Stimulated activated CD8-positive, alpha-beta memory T cell treated with anti-CD3 and anti-CD28 coated beads, Interleukin-7, amount 100 ng/mL, for 24 hours (primary cell): ENCODE measurements at places on chromosomes 7 and 10.

DNA sequence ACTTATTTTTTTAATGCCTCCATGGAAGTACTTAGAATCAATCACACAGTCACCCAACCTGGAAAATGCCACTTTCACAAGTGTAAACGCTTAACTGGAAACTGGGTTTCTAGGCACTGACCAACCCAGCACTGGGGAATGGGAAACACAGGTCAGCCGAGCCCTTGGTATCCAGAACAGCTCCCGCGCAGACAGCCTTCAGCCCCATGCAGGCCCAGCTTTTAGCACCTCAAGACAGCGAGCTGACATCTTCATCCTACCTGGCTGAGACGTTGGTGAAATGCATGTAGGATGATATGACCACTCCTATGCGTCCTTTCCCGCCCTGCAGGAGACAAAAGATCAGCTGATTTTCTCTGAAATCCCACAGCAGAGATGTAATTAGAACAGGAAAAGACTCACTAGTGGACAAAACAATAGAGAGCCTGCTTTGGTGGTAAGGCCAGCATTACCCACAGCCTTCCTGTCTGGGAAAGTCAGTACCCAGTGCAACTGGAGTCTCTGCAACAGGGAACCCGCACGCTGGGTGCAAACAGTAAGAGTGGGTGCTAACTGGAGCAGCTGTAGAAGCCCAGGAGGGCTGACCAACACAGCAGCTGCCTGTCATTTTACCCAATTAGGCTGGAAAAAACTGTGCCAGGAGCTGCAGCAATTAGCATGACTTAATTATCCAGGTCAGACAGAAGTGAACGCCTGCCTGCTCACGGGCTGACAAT, 153.7 kb downstream of the TNS3 start:
- DNase-seq = no peak

DNA sequence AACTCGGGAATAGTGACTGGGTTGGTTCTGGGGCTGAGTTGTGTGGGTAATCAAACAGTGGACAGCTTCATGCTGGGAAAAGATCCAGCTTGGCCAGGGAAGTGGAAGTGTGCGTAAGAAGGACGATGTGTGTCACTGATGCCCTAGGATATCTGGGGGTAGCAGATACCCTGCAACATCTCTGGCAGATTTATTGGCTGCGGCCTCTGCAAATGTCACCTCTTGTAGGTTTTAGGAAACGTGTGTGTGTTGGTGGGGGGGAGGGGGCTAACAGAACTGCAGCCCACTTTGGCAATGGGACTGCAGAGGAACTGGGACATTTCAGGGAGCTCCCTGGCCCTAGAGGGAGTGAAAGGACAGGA, 965 bp upstream of the AGAP3 start:
- no peak for DNase-seq

GRCh38 chr10:124482236-124482800, 20.7 kb downstream of the LHPP start:
- DNase-seq = no peak

DNA sequence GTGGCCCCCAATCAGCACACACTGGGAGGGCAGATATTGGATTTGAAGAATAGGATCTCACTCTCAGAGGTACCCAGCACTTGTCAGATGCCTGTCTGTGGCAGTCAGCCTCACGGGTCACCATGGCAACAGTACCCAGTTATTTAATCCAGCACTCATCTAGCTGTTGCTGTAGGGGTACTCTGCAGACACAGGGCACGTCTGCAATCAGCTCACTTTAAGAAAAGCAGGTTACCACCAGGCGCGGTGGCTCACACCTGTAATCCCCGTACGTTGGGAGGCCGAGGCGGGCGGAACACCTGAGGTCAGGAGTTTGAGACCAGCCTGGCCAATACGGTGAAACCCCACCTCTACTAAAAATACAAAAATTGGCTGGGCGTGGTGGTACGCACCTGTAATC, 11.9 kb downstream of the SFXN4 start:
- no peak for DNase-seq

DNA sequence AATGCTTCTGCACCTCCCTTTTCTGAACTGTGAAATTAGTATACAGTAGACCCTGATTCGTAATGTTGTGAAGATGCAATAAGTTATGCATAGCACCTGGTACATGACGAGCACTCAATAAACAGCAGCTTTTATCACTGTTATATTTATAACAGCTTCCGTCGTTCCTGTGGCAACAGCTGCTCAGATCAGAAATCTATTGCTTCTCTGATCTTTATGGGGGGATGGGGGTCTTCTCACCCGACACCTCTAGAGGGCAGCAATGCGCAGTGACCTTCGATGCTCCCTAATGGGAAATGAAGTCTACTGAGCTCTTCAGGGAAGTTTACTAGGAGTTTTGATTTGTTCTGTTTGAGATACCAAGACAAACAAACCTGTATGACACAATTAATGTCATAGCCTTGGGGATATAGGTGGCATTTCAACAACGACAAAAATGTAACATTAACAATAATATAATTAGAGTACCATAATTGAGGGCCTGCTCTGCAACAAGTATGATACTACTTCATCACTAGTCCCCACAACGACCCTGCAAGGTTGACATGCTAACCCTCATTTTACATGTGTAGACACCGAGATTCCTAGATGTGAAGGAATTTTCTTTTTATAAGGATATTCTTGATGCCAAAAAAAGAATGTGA, 289.6 kb downstream of the SFMBT2 start:
- peak; percentile 53 for DNase-seq

DNA sequence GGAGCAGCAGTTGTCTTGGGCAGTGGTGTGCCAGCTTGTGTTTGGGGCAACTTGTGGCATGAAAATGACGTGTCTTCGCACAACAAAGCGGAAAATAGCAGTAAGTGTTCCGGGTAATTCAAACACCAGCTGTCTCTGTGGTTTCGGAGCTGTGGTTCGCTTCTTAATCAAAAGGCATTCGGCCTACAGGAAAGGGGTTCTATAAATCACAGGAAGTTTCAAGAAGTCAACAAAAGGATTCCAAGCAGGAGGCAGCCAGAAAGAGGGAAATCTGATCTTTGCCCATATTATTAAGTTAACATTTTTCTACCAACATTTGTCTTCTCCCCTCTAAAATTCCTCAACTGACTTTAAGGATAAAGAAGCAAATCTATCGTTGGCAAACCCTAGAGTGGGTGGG, 353.4 kb downstream of the FGFR2 start:
- no peak for DNase-seq

GRCh38 chr10:52786098-52786497, 13.5 kb upstream of the MBL2 start:
- DNase-seq = no peak

GRCh38 chr7:125847692-125848091, 918.1 kb upstream of the POT1 start:
- DNase-seq = no peak

GRCh38 chr10:93383562-93383981, 98.6 kb downstream of the MYOF start:
- no peak for DNase-seq

GRCh38 chr10:22849077-22849805, 78.6 kb upstream of the ARMC3 start:
- no peak for DNase-seq

GRCh38 chr10:75070476-75070875, 41.0 kb upstream of the SAMD8 start:
- DNase-seq = no peak

DNA sequence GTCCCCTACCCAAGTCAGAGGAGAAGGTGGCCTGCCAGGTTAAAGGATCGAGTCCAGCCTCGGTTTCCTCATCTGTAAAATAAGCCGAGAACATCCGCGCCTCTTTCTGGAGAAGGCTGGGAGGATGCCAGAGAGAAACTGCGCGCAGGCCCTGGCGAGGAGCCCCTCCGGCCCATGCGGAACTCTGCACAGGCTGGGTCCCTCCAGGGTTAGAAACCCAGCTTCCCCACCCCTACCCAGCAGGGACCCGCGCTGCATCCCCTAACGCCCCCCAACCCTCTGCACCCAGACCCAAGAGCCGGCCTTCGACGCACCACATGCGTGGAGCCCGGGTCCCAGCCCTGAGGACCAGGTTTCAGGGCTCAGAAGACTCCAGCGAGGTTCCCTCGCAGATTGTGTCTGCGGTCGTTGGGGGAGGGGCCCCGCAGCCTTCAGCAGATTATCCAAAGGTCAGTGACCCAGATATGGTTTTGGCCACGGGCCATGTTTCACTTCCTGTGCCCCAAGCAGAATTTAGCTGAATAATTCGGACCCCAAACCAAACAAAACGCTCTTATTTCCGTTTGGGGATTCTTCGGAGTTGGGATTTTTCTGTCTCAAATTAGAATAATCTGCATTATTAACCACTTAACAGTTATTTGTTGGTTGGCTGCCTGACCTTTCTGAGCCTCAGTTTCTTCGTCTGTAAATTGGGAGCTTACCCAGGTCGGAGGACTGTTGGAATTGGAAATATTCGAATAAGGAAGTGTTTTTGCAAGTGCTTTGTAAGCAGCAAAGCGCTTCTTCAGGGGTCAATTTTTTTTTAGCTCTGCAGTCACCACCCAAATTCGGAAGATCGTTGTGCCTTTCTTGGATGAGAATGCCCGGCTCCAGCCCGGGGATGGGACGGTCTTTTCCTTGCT, 167.7 kb downstream of the UBE2H start:
- DNase-seq = no peak

DNA sequence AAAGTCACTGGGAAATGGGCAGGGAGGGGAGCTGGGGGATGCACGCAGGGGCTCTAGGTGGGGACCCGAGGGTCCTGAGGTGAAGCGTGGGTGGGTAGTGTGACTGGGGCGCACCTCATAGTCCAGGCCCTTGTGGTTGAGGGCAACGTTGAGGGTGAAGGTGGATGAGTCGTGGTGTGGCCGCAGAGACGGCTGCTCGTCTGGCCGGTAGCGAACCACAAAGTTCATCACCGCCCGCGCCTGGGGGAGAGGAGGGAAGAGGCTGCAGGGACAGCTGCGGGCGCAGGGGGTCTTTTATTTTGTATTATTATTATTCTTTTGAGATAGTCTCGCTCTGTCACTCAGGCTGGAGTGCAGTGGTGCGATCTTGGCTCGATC, 5.8 kb upstream of the MOGAT3 start:
- DNase-seq = no peak

- no peak for DNase-seq
Observed at GRCh38 chr7:149369497-149369896, 91.4 kb downstream of the ZNF777 start.

DNA sequence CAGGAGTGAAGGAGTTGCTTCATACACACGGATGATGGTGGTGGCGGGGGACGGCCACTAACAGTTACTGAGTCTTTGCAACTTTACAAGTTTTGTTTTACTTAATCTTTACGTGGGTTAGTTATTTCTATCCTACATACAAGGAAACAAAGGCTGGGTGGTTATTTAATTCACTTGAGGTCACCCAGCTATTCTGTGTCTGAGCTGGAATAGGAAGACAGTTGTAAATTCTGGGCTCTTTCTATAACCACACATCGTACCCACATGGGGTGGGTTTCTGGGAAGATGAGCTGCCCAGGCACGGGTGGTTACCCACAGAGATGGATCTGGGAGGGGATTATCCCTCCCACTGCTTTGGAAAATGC, 137.9 kb downstream of the ANLN start:
- DNase-seq = no peak

GRCh38 chr10:30944005-30944404, 87.7 kb downstream of the ZNF438 start:
- DNase-seq = no peak

GRCh38 chr10:82914655-82915136, 1039.7 kb downstream of the NRG3 start:
- DNase-seq = no peak
